Endothelial cell of umbilical vein (primary cell): ENCODE measurements at places on chromosomes 6 and 20. TPM values are rescaled to one million over a fixed set of nuclear protein-coding genes. Genes with fewer than 3 reads are reported as not detected.

Gene ADAM33
- 0.18 TPM in 1 of 2 replicates, not detected in the other for total RNA-seq

Gene EZR
- 105 and 108 TPM in 2 replicates for total RNA-seq

Gene CAGE1
- total RNA-seq = not detected in 2 replicates

DNA sequence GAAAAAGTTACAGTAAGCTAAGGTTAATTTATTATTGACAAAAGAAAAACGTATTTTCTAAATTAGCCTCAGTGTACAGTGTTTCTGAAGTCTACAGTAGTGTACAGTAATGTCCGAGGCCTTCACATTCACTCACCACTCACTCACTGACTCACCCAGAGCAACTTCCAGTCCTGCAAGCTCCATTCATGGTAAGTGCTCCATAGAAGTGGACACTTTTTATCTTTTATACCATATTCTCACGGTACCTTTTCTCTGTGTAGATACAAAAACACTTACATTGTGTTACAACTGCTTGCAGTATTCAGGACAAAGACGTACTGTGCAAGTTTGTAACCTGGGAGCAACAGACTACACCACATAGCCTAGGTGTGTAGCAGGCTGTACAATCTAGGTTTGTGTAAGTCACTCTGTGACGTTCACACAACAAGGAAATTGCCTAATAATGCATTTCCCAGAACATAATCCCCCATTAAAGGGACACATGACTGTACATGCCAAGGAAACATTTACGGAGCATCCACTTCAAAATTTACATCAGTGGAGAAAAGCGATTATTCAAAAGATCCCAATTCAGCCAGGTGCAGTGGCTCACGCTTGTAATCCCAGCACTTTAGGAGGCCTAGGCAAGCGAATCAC is 133.4 kb downstream of the BANF2 start:
- no peak for DNase-seq

Gene CST4
- total RNA-seq = not detected in 2 replicates

DNA sequence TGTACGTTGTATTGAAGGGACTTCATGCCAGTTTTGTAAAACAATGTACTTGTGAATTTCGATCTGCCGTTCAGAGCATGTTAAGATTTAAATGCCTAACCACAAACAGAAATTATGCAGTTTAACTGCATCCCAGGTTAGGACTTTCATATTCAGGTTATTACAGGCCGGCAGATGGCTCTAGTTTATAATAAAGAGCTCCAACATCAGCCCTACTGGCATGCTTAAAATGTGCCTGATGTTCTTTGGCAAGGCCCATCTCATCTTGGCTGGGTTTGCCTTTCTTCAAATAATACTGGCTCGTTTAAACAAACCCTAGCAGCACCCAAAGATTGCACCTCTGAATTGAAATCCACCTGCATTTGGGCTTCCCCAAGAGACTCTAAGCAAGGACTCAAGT is 169.3 kb upstream of the RIN2 start:
- no peak for DNase-seq

DNA sequence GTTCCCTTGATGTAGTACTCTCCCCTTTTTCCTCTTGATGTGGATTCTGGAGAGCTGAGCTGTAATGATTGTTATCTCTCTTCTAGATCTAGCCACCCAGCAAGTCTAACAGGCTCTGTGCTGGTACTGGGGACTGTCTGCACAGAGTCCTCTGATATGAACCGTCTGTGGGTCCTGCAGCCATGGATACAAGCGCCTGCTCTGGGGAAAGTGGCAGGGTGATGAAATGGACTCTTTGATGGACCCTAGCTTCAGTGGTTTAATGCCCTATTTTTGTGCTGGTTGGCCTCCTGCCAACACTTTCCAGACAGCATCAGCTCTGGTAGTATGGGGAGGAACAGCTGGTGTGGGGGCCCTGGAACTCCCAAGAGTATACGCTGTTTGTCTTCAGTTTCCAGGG is 216.3 kb downstream of the ADGRG6 start:
- no peak for DNase-seq

Gene PROKR2
- not detected in 2 replicates for total RNA-seq

DNA sequence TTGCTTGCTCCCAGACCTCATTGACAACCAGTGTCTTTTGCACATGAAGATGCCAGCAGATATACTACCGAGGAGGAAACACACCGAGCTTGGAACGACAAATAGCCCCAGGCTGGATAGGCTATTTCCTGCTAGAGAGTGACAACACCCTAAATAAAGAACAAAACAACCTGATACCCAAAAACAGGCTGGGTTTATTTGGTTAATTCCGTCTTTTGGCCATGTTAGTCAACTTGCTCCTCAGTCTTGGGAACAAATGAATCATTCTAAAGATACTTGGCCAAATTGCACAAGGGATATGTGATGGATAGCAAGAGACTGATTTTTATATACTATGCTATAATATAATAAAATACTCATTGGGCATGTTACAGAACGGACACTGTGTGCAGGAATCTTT is 11.5 kb upstream of the MUC22 start:
- DNase-seq = no peak

Gene OPRM1
- total RNA-seq = not detected in 2 replicates

Gene CSTF1
- total RNA-seq = 32.9 and 39.6 TPM in 2 replicates

GRCh38 chr6:98384801-98385200 is 449.6 kb upstream of the POU3F2 start:
- no peak for DNase-seq

Gene OR2H2
- not detected in 2 replicates for total RNA-seq

DNA sequence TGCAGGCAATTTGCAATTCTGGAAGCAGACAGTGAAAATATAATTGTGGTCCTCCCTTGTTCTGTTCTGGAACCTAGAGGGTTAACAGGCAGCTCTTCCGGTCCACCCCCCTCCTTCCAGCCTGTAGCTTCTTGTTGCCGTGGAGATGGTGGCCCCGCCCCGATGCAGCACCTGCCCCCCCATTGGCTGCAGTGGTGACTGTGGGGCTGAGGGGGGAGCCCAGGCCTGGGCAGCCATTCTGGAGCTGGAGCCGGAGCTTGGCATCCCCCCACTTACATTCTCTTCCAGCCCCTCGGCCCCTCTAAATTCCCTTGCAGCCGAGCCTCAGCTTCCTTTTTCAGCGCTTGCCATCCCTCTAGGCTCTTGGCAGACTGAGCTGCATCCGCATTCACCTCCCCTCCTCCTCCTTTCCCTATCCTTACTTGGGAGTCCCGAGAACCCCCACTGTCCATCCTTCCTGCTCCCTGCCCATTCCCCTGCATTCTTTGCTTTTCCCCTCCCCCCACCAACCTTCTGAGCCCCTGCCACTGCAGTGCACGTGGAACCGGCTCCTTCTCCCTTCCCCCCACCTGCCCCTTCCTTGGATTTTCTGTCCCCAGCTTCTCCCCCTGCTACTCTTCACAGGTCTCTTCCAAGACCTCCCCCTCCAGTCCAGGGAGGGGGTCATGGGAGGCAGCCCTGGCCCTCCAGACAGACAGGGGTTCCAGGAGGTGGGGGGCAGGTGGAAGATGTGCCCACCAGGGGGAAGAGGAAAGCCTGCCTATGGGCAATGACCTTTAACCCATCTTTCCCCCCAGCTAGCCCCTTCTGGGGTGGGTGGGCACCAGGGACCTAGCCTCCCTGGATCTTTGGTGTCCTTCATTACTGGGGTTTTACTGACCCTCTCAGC is 11.4 kb downstream of the SYNGAP1 start:
- peak; percentile 53 for DNase-seq

DNA sequence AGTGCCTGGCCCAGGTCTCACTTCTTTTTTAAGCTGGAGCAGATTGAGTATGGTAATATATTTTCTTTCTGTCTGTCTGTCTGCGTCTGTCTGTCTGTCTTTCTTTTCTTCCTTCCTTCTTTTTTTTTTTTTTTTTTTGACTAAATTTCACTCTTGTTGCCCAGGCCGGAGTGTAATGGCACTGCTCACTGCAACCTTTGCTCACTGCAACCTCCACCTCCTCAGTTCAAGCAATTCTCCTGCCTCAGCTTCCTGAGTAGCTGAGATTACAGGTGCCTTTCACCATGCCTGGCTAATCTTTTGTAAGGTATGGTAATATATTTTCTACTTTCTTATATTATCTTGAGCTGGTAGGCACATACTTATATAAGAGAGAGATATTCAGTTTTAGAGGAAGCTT is 196.3 kb upstream of the MARCKS start:
- DNase-seq = no peak

GRCh38 chr6:116799945-116800344 is 28.9 kb downstream of the GPRC6A start:
- DNase-seq = no peak

- DNase-seq = no peak
These were observed 29.4 kb upstream of the CCR6 start for GRCh38 chr6:167093406-167093921.

DNA sequence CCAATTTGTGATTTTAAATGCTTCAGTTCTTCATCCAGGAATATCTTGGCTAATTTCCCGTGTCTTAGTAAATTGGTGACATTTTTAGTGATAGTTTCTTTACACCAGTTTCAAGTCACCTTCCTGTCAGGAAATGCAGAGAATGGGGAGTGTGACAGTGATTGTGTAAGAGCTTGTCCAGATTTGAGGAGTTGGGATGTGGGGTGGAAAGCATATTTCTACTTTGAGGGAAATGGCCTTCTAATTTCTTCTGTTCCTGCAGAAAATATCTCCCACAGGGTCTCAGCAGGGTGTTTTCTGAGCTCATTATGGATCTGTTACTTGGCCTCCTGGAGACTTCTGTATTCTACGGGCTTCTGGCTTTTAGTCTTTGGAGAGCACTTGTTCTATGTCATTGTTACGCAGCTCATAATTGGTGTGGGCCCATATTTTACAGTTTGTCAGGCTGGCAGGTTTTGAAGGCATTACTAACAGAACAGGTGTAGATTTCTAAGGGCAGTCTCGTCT is 65.6 kb downstream of the TMEM200A start:
- no peak for DNase-seq

DNA sequence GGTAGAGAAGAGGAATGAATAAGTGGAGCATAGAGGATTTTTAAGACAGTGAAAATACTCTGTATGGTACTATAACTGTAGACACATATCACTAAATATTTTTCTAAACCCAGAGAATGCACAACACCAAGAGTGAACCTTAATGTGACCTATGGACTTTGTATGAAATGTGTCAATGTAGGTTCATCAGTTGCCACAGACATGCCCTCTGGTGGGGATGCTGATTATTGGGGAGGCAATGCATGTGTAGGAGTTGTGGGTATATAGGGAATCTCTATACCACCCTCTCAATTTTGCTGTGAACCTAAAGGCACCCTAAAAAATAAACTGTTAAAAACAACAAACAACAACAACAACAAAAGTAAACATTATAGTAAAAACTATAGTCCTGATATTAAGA is 293.7 kb downstream of the RNF144B start:
- no peak for DNase-seq

- DNase-seq = no peak
These were observed 18.3 kb downstream of the CCNC start for GRCh38 chr6:99550046-99550748.

DNA sequence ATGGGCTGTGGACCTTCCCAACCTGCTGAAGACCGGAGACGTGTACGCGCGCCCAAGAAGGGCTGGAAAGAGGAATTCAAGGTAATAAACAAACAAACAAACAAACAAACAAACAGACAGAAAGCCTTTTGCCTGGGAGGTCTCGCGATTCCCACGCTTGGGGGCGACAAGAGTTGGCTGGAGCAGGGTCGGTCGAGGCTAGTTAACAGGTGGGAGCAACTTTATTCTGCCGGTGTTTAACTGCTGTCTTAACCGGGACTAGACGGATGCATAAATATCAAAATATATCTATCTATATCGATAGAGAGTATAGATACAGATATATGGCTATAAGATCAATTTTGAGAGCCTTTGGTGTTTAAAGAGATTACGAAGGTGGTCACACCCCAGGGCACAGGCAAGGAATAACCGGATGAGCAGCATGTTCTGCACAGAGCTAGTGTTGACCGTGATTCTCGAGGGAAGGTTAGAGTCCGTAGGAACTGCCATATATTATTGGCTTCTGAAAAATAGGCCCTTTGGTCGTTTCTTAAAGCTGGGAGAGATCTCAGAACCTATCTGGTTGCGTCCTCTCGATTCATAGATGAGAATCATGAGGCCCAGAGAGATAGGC is 514 bp downstream of the STMND1 start:
- DNase-seq = no peak

GRCh38 chr20:44264287-44264686 is 17.2 kb downstream of the GDAP1L1 start:
- no peak for DNase-seq

- DNase-seq = peak; percentile 13
These were observed 46.8 kb downstream of the PCNA start for GRCh38 chr20:5072756-5073659.

DNA sequence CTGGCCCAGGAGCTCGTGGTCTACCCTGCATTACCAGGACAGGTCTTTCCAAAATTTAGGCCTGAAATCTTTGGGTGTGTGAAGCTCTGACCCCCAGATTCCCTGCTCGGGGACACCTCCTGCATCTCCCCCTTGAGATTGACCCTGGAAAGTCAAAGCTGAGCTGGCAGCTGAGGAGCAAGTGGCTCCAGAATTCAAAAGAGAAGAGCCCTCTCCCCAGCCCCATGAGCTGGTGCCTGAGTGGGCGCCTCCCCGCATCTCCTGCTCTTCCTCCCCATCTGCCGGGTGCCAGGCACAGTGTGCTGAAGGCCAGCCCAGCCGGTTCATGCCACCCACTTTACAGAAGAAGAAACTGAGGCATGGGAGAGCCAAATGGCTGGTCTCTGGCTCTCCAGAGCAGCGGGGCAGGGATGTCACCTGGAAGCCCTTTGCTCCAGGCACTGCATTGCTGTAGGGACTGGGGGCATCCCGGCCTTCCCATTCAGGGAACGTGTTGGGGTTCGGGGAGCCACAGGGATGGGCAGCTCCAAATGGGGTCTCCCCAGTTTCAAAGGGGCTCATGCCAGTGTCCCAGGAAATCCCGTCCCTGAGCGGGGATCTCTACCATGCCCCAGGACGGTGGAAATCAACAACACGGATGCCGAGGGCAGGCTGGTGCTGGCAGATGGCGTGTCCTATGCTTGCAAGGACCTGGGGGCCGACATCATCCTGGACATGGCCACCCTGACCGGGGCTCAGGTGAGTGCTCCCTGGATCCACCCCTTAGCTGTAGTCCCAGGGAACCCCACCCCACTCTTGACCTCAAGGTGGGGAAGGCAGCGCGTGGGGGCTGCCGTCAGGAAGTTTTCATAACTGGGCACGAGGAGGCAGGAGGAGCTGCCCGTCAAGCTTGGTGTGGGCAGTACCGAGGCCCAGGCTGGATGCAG is 20.5 kb downstream of the NPEPL1 start:
- DNase-seq = no peak

Gene HDGFL1
- total RNA-seq = not detected in 2 replicates

DNA sequence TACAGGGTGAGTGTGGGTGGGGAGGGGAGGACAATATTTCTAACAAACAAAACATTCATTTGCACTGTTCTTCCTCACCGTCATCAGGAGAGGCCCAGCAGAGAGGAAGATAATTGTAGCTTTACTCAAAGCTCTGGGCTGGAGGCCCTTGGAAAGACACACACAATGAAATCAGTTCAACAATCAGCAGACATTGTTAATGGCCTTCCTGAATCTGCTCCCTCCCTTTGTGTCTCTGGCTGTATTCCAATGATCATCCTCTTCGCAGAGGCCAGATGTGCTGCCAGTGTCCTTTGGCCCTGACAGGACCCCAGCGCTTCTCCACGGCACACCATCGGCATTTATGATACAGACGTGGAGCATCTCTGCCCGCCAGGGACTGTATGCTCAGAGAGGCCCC is 44.6 kb upstream of the LRFN2 start:
- DNase-seq = no peak

Gene ZSCAN31
- 19.5 and 23.0 TPM in 2 replicates for total RNA-seq

Gene ENPP4
- 3.9 and 4.5 TPM in 2 replicates for total RNA-seq

Gene FAM110A
- 4.6 and 5.8 TPM in 2 replicates for total RNA-seq

GRCh38 chr20:10949930-10950783 is 276.4 kb upstream of the JAG1 start:
- DNase-seq = no peak

- DNase-seq = no peak
These were observed 57.8 kb downstream of the PHACTR3 start for GRCh38 chr20:59662161-59662560.

- DNase-seq = no peak
These were observed 6.3 kb upstream of the PAX1 start for GRCh38 chr20:21699216-21699508.
